ENCODE measurements at places on chromosomes 4 and X.

- DNase-seq, result no peak
Measured at GRCh38 chr4:13928214-13928613, 300.7 kb upstream of the BOD1L1 start.

- no peak for DNase-seq
Measured at GRCh38 chr4:112284166-112284565, 1.5 kb downstream of the TIFA start.

- no peak for DNase-seq
Measured at GRCh38 chr4:152269448-152270191, 266.3 kb downstream of the FBXW7 start.

GRCh38 chr4:155777971-155778735 is 19.3 kb downstream of the GUCY1B1 start:
- no peak for DNase-seq

- no peak for DNase-seq
Measured at GRCh38 chr4:147340111-147340510, 140.8 kb upstream of the EDNRA start.

GRCh38 chrX:40278340-40279090 is 180.8 kb upstream of the BCOR start:
- no peak for DNase-seq

- DNase-seq, result no peak
Measured at GRCh38 chrX:154540897-154541535, 5.6 kb downstream of the G6PD start.
